ENCODE measurements at places on chromosomes 6 and 20.

DNA sequence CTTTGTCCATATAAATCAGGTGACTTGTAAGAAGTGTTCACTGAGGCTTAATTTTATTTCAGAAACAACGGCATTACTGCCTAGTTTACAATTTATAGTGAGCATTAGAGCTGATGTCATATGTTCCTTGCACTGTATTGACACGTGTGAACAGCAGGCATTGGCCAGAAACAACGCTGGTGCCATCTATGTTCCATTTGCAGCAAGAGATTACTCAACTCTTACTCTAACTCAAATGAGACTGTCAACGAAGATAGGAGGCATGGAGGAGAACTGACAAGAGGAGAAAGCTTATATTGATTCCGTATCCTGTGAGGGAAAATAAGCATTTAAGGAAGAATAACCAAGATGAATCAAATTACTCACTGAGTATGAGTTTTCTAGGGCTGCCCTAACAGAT lies 48.4 kb downstream of the MTFR2 start:
- no peak for DNase-seq

DNA sequence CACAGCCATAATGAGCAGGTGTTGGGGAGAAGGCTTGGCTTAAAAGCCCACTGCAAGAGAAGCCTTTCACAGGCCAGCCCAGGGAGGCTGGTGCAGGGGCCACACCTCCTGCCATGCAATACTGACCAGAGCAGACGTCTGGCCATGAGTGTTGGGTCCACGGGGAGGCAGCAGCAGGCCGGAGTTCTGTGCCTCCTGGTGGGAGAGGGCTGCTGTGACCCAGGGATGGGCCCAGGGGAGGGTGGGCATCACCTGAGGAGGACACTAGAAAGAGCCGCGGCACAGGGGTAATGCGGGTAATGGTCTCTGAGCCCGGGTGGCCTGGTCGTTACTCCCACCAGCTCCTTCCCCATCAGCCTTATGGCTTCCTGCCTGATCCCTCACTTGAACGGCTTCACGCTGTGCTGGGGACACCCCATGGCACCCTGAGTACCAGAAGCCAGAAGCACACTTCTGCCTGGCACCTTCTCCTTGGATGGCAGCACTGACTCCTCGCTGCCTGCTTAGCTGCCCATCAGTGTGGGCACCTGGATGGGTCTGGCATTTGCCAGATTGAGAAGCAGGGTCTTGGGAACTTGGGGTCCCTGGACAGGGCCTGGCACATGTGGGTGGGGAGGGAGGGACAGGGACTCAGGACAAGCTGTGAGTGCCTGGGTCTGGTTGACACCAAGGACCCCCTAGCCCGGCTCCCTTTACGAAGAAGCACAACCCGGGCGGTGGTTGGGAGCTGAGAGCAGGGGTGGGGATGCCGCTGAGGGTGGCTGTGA lies 108.8 kb downstream of the ASXL1 start:
- no peak for DNase-seq

DNA sequence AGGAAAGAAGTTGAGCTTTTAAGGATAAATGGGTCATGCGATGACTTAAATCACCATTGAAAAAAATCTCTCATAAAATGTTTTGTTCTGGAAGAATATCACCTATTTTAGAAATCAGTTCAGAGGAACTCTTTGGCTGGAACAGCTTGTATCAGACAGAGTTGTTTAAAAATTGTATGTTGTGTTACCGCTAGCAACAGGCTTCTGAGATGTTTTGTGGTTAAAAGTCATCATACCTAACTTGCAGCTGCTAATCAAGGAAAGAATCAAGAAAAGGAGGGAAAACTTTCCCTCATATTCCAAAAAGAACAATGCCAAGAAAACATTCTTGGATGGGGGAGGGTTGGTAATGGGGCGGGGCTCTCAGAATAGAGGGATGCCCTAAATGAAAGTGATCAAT lies 220.7 kb upstream of the CITED2 start:
- no peak for DNase-seq

DNA sequence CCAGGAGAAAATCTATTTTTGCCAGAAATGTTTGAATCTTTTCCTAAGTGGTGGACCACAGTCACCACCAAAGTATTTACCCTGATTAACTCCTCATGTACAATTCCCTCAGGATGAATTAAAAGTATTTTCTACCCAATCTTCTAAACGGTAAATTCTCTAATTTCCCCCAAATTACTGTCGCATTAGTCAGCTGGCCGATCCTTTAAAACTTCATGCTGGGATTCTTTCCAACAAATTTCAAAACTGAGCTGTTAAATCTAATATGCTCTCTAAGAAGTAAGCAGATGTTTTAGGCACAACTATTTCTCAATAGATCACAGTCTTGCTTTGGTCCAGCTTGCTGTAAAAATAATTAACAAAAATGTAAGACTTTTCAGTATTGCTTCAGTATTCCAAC lies 447.2 kb downstream of the FRK start:
- DNase-seq = no peak

DNA sequence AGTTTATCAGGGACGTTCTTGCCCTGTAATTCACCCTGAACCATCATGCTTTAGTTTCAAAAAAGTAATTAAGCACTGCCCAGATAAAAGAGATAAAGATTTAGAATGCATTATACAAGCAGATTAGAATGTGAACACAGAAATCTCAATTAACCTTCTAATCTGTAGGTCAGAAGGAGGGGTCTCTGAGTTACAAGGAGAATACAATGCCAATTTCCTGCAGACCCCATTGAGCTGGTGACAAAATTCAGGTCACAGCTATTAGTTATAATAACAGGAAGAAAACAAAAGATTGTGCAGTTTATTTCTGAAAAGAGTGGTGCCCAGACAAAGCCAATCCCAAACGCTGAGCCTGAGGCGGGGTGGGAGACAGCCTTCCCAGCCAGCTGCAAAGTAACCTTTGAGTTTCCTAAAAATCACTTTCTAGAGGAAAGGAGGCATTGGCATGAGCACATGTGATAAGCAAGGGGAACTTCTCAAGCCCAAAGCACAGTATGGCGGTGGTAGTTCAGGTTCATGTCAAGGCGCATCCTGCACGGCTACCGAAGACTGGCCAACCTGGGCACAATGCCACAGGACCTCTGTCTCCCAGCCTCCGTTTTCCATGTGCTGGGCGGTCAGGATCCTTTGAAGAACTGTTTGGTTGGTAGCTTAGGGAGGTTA lies 192.5 kb downstream of the TTLL2 start:
- no peak for DNase-seq

DNA sequence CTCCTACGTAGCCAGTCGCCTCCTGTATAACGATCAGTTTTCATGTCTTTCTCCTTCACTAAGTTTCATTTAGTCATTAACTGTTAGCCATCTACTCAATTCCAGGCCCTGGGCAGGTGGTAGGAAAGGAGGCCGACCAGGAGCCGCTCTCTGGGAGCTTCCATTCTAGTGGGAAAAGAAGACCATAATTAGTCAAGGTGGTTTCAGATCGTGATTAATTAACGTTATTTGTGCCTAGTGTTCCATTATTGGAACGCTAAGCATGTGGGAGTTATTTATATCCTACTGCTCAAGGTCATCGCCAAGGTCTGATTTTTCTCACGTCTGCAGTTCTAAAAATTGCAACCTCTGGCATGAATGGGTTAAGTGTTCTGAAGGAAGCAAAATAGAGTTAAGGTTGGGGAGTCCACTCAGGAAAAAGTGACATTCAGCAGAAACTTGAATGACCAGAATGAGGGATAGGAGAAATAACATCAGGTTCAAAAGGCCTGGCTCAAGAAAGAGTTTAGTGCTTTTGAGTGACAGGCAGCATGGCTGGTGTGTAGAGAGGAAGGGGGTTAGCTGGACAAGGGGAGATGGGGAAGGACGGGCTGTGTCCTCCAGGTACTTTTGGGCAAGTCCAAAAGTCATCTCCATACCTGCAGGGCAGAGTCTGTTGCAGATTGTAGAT lies 812 bp downstream of the SLC9A8 start:
- peak; percentile 41 for DNase-seq

GRCh38 chr6:16669227-16669626 lies 92.0 kb downstream of the ATXN1 start:
- DNase-seq = no peak
